Forelimb muscle (tissue), 1 donor: ENCODE measurements at places on chromosomes 7 and 10. TPM values are rescaled to one million over a fixed set of nuclear protein-coding genes. Genes with fewer than 3 reads are reported as not detected.
A peak's percentile ranks its signal among the peaks of the same experiment; 100 is the strongest.

DNA sequence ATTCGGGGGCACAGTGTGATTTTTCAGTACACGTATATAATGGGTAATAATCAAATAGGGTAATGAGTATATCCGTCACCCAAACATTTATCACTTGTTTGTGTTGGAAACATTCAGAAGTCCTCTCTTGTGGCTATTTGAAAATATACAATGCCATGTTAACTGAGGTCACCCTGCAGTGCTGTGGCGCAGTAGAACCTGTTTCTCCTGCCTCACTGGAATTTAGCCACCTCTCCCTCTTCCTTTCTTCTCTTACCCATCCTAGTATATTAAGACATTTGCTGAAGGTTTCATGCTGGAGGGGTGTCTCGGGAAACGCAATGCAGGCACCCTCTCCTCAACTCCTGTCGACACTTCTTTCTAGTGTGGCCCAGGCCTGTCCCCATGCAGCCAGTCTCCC, 425.3 kb upstream of the MKI67 start:
- no peak for DNase-seq

The RSBN1L gene
- polyA plus RNA-seq = 15.9 TPM

DNA sequence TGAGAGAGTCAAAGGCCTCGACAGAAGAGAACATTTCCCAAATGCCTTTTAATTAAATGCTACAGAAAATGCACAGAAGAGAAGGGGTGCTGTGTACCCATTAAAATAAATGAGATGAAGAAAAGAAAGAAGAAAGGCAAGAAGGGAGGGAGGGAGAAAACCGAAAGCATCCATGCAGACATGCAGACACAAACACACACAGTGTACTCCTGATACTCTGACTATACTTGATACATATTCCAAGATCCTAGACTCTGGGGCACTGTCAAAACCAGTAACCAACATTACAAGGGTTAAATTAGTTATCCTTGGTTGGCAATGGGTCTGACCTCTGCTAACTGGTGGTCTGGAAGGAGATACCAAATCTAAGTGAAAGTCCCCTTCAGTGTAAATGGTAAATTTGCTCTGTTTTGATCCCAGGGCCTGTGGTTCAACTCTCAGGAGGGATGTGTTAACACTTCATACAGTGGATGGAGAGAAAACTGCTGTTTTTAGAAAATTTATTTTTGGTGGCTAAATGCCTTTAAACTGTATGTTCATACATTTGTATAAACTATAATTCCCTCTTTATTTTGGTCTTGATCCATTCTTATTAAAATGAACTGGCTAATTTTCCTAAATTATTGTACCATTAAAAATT, 241.3 kb downstream of the GLI3 start:
- DNase-seq = no peak

GRCh38 chr7:346116-346898, 56.3 kb downstream of the FOXL3 start:
- DNase-seq = no peak

- no peak for DNase-seq
Measured at GRCh38 chr10:3485057-3485686, 299.8 kb downstream of the KLF6 start.

DNA sequence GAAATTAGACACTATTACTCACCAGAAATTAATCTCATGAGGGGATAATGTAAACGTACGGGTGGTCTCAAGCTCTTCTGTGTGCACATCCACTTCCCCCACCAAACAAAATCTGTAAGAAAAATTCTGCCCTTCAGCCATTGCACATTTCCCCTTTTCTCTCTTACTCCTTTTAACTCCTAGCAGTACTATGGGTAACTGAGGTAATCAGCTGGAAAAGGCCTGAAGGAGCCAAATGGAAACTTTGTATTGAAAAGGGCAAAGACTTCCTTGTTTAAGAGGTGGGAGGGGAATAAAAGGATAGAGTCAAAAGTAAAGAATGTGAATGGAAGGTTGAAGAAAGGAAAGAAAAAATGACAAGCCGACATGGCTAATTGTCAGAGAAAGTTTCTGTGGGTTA, 273.8 kb downstream of the RNLS start:
- no peak for DNase-seq

GRCh38 chr10:54958844-54959243, 157.8 kb upstream of the PCDH15 start:
- DNase-seq = no peak

GRCh38 chr10:118394301-118395200, 52.4 kb upstream of the FAM204A start:
- no peak for DNase-seq

DNA sequence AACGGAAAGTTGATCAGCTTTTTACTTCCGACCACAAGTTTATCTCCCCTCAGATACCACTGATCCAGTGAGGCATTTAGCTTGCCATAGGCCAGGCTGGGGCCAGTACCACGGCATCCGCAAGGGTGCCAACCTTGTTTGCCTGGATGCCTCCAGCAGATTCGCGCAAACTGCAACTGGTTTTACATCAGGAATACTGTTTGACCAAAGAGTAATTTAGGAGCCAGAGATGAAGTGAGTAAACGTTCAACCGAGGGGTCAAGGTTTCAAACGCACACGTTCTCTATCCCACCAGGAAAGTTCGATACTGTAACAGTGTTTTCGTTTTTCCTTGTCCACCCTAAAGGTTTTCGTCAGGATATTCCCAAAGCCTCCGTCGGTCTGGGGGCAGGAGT, 266 bp upstream of the MDFIC start:
- no peak for DNase-seq

The FRG2B gene
- not detected for polyA plus RNA-seq

The MOGAT3 gene
- not detected for polyA plus RNA-seq

DNA sequence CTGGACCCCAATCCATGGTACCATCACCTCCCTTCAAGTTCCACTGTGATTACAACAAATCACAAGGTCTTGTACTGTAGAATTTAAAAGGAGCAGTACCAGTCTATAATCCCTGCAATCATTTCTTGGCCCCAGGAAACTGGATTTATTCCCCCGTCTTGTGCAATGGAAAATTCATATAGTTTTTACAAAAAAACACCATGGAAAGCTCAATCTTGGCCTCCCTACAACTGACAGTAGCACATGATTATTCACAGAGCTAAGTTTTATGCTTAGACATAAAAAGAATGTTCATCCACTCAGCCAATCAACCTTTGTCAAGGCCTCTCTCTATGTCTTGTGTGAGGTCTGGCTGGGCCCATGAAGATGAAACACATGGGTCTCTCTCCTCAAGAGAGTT, 10.2 kb downstream of the DGKI start:
- no peak for DNase-seq

- no peak for DNase-seq
Measured at GRCh38 chr10:24254180-24254579, 45.2 kb downstream of the KIAA1217 start.

The AGAP9 gene
- 20.2 TPM for polyA plus RNA-seq

DNA sequence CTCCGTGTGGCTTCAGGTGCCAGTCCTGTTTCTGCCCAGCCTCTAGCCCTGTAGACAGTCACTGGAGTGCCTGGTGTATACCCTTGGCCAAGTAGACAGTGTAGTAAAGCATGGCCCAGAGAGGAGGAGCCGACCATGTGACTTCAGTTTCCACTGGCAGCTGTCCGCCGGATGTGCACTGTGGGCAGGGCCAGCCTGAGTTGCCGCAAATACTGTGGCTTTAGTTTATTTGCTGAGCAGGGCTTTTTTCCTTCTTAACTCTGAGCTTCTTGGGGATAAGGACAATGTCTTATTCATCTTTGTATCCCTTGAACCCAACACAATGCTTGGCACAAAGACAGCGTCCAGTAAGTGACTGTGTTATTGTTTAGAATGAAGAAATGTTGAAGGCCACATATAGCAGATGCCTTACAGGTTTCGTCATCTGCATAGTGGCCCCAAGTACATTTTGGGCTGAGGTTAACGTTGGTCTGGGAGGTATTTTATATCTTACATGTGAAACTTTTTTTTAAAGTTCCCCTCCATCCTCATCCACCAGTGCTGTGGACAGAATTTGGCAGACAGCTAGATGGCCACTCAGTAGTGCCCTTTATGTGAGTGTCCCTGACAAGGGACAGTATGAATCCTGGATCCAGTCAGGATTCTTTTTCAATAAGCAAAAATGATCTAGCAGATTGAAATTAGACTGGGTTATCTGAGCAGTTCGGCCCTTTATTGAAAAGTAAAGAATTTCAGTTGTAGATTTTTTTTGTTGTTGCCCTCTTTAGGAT, 40.6 kb downstream of the CYP17A1 start:
- peak; percentile 65 for DNase-seq

The COL26A1 gene
- polyA plus RNA-seq = 1.5 TPM

DNA sequence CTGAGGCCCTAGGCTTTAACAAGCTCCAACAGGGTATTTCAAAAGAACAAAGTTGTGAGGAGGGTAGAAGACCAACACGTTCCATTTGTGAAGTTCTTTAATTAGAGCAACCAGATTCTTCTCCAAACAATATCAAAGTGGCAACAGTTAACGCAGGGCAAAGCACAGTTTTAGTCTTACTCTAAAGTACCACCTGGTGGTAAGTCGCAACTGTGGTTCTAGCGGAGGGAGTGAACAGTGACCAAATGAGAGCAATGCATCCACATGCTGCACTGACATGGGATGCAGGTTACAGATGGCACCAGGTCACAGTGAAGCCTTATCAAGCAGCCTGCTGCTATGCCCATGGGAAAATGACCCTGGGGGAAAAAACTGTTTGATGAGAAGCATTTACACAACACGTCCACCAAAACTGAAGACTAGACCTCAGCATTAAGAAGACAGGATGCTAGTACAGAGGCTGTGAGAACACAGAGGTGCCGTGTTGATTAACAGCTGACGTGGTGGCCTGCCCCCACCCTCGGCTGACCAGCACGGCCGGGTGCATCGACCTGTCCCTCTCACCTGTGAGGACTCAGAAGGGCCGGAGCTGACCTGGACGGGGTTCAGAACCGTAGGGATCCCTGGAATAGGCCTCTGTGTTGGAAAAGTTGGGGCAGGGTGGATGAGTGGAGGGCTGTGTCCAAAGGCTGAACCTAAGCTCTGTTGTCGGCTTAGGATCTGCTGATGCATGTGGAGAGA, 211.2 kb downstream of the GLI3 start:
- no peak for DNase-seq

DNA sequence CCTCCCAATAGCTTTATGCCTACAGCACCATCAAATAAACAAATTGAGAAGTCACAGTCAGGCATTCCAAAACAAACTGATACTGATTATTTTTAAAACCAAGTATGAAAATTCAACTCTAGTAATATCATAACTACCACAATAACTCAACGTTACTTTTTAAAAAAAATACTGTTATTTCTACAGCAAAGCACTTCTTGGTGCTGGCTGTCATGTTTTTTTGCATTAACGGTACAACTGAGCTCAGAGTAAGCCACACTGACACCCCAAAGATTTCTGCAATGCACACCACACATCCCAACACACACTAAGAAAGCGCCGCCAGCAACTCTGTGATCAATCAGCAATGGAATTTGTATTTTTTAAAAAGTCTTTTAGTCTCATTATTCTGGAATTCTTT, 113.6 kb downstream of the RNF32 start:
- DNase-seq = no peak

DNA sequence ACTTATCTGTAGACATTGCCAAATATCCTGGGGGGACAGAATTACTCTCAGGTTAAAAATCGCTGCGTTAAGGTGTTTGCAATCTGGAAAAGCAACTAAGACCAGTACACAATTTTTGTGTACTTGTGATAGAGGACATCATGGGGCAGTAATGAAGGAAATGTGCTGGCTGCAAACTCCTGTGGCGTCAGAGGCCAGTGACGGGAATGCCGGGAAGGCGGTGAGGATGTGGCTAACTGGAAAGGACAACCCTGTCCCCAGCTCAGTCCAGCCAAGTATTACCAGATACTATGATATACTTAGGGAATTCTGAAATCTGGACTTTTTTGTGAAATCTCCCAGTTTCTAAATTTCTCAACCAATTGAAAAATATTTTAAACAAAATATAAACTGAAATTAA, 103.1 kb upstream of the NANOS1 start:
- no peak for DNase-seq
